ENCODE measurements at places on chromosomes 16 and 17. TPM values are rescaled to one million over a fixed set of nuclear protein-coding genes. Genes with fewer than 3 reads are reported as not detected.

- no peak for DNase-seq
These were observed 38.4 kb downstream of the RANBP10 start for GRCh38 chr16:67767953-67768352.

DNA sequence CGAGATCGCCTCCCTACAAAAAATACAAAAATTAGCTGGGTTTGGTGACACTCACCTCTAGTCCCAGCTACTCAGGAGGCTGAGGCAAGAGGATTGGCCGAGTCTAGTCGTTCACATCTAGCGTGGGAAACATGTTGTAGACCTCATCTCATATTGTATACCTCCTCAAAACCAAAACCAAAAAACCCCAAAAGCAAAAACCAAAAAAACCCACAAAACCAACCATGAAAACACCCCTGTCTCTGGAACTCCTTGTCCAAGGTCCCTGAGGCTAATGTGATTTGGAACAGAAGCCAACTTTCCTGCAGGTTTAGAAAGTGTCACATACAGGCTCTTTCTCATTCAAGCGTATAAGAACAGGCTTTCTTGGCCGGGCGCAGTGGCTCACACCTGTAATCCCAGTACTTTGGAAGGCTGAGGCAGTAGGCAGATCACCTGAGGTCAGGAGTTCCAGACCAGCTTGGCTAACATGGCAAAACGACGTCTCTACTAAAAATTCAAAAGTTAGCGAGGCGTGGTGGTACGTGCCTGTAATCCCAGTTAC is 29.0 kb downstream of the RAB11FIP3 start:
- DNase-seq: no peak

DNA sequence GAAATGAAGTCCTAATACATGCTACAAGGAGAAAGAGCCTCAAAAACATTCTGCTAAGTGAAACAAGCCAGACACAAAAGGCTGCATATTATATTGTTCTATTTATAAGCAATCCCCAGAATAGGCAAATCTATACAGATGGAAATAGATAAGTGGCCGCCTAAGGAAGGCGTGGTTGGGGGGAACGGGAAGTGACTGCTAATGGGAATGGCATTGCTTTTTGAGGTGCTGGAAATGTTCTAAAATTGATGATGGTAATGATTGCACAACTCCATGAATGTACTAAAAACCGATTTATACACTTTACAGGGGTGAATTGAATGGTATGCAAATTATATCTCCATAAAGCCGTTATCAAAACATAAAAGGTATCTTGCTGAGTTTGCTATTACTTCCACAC is 67.7 kb downstream of the GAS7 start:
- no peak for DNase-seq

- no peak for DNase-seq
These were observed 67.7 kb downstream of the TBX4 start for GRCh38 chr17:61519754-61520440.

- no peak for DNase-seq
These were observed 57.4 kb upstream of the GRIN2A start for GRCh38 chr16:10239640-10240039.

- DNase-seq: no peak
These were observed 60.2 kb downstream of the WIPI1 start for GRCh38 chr17:68397108-68397536.

GRCh38 chr17:11140501-11140900 is 100.5 kb upstream of the SHISA6 start:
- DNase-seq: no peak

DNA sequence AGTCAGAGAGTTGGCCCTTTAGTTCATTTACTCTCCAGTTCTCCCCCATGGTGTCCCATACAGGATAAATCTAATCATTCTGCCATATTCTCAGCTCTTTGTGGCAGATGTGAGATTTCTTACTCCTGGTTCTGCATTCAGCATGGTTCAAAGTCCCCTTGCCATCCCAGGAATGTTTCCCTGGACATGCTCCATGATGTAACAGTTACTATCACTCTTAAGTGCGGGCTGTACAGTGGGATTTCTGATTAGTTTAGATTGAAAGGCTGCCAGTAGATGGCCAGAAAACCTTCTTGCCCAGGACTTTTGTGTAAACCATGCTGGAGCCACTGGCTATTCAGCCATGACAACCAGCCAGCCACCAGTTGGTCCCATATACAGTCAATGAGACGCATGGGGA is 10.4 kb downstream of the KRT37 start:
- no peak for DNase-seq

DNA sequence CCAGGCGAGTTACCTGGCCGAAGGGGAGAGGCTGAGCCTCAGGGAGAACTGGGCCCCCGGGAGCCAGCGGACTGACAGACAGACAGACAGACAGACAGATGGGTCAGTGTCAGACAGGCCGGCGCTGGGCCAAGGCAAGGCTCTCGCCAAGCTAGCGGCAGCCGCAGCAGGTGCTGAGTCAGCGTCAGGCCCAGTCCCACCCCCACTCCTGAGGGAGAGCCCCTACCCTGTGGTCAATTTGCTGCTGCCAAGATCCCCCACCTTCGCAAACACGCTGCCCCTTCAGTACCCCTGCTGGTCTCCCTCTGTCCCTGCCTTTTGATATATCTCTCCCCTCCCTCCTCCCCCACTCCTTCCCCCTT is 1.5 kb downstream of the FGF11 start:
- peak; percentile 79 for DNase-seq

- no peak for DNase-seq
These were observed 329.1 kb downstream of the CDH13 start for GRCh38 chr16:82955741-82956348.

GRCh38 chr17:38352245-38353085 is 821 bp downstream of the SOCS7 start:
- DNase-seq: peak; percentile 53

DNA sequence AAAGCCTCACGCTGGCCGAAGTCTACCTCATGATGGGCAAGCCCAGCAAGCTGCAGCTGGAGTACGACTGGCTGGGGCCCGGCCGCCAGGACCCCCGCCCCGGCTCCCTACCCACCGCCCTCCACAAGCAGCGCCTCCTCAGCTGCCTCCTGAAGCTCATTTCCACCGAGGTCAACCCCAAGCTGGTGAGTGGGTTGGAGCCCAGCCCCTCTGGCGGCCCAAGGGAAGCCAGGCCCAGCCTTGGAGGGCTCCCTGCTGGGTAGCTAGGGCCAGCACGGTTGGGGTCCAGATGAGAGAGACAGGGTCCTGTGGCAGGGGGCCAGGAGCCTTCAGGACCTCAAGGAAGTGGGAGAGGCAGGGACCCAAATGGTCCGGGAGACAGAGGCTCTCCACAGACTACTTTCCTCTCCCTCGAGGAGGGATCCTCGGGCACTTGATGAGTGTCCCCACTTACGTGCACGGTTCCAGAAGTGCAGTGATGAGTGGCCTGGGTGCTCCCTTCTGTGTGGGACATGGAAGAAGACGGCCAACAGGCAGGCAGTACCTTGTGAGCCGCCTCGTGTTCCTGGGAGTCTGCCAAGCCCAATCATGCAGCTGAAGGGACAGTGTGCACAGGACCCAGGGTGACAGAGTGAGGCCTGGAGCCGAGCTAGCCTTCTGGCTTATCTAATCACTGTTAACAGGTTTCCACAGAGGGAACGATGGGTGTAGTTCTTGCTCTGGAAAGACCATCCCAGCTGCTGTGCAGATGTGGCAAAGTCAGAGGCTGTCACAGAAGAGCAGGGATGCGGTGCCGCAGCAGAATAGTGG is 21.1 kb upstream of the JPT2 start:
- DNase-seq: peak; percentile 84

The SLC52A1 gene
- not detected for total RNA-seq

The SETD1A gene
- total RNA-seq: 6.9 TPM

The KRTAP1-1 gene
- total RNA-seq: not detected

The WFIKKN1 gene
- total RNA-seq: 0.13 TPM

The SOCS3 gene
- total RNA-seq: 10.5 TPM

The CRISPLD2 gene
- total RNA-seq: 23.5 TPM

The HP gene
- total RNA-seq: 6.4 TPM

The NME4 gene
- 81.6 TPM for total RNA-seq

All from Right ventricle myocardium superior (tissue), 1 donor.